Smooth muscle cell of the coronary artery (primary cell): ENCODE measurements at places on chromosomes 11 and 22. TPM values are rescaled to one million over a fixed set of nuclear protein-coding genes. Genes with fewer than 3 reads are reported as not detected.

GRAP2 gene
- not detected in 2 replicates for total RNA-seq

OR52A1 gene
- not detected in 2 replicates for total RNA-seq

OR8B8 gene
- not detected in 2 replicates for total RNA-seq

TNNT3 gene
- 0.15 and 0.70 TPM in 2 replicates for total RNA-seq

GPHA2 gene
- total RNA-seq: not detected in 2 replicates

TUB gene
- total RNA-seq: 7.7 and 12.6 TPM in 2 replicates

NXPE2 gene
- total RNA-seq: 0.08 TPM in 1 of 2 replicates, not detected in the other

OR52N4 gene
- total RNA-seq: not detected in 2 replicates

IL18 gene
- 0.08 and 0.12 TPM in 2 replicates for total RNA-seq

GNG3 gene
- total RNA-seq: not detected in 2 replicates

KCNC1 gene
- total RNA-seq: 0.23 TPM in 1 of 2 replicates, not detected in the other

CNTN5 gene
- 0.15 TPM in 1 of 2 replicates, not detected in the other for total RNA-seq

LRRC10B gene
- total RNA-seq: not detected in 2 replicates

LRRC74B gene
- not detected in 2 replicates for total RNA-seq

GAL3ST1 gene
- total RNA-seq: not detected in 2 replicates

YIF1A gene
- 199 and 284 TPM in 2 replicates for total RNA-seq

TSGA10IP gene
- total RNA-seq: not detected in 2 replicates

NTM gene
- 16.1 and 16.8 TPM in 2 replicates for total RNA-seq

OR4D5 gene
- total RNA-seq: not detected in 2 replicates

UPK3A gene
- not detected in 2 replicates for total RNA-seq

MOGAT2 gene
- total RNA-seq: not detected in 2 replicates

GVQW3 gene
- 1.2 and 1.4 TPM in 2 replicates for total RNA-seq
